Bronchial epithelial cell (primary cell): ENCODE measurements at places on chromosomes 2 and 18.

DNA sequence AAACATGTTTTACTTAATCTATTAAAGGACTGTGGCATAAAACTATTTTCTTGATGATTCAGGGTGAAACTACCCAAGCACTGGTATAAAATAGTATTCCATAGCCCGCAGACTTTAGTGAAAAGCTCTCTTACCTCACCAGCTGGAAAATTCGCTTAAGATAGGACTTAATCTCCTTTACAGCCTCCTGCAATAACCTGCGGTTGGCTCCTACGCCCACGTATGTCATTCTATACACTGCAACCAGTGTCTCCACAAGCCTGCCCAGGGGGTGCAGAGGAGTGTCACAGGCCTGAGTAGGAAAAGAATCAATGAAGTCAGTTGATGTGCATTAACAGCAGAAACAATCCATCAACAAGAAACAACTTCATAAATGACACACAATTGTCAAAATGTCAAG lies 11.3 kb upstream of the MPP4 start:
- no peak for DNase-seq

- peak; percentile 80 for DNase-seq
Observed at GRCh38 chr18:13500227-13500865, 226.0 kb downstream of the FAM210A start.

- peak; percentile 41 for DNase-seq
Observed at GRCh38 chr18:41745166-41746049, 209.6 kb upstream of the PIK3C3 start.

GRCh38 chr2:190882856-190883582 lies 2.4 kb downstream of the GLS start:
- DNase-seq: peak; percentile 35

DNA sequence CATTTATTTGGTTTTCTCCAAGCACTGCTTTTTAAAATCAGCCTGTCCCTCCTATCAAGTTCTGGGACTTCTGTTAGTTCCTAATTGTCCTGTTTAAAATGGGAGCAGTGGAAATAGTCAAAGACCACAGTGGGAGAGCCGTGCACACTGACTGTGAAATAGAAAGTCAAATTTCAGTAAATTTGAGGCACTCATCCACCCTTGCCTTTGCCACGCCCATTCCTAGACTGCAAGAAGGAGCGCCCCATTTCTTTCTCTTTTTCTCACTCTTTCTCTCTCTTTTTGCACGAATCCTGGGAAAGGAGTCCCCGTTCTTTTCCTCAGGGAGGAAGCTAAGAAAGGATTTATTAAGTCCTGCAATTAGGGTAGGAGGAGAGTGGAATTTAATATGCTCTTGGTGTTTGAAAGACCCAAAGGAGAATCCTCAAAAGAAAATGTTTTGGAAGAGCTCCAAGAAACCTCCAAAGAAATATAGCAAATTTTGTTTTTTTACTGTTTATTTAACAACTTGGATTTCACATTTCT lies 7.5 kb downstream of the COL6A3 start:
- DNase-seq: no peak

DNA sequence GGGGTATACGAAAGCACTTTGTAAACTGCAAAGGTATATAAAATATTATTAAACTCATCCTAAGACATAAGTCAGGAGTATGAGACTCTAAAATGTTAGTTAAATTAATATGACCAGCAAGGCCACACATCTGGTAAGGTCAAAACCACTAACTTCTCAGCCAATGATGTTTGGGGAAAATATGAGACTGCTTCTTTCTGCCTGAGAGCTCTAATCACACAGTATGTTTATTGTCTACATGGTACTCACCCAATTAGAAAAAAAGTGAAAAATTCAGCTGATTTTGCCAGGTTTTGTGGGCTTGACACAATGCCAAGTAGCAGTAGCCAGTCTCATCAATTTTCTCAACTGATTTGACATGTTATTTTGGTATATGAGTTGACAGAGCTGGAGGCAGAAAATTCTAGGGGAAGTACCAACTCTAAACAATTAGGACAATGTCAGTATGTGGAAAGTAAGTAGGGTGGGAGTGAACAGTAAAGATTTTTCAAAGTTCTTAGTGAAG lies 87.3 kb downstream of the ALK start:
- no peak for DNase-seq

DNA sequence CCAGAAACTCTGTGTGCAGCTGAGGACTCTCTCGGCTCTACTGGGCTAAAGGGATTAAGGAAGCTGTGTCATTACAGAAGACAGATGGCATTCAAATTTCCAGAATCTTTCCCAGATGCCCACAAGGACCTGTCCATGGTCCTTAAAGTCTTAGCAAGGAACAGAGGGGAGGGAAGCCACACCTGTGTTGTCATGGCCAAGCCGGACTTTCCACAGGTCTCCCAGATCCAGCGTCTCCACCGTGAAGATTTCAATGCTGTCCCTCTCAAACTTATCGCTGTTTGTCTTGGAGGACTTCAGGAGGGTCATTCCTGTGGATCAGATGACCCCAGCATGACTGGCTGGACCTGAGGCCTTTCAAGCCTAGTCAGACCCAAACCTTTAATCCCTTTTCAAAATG lies 114.5 kb downstream of the LOXHD1 start:
- DNase-seq: peak; percentile 20

GRCh38 chr18:12468445-12468844 lies 60.7 kb downstream of the PRELID3A start:
- no peak for DNase-seq

DNA sequence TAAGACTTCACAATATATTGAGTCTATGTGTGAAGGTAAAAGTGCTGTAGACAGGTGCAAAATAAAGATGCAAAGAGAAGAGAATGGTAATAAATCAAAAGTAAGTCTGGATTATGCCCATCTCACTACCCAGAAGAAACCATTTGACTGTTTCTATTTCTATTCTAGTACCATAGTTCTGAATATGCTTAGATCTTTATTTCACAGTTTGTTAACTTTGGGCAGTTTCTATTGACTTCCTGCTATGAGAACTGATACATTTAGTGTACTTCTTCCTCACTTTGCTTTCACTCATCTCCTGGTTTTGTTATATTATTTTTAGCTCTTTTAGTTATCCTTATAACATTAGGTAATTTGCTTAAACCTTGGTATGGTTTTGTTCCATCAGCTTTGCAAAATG lies 94.9 kb downstream of the HS1BP3 start:
- no peak for DNase-seq

GRCh38 chr18:27996801-27997272 lies 180.1 kb downstream of the CDH2 start:
- peak; percentile 81 for DNase-seq

DNA sequence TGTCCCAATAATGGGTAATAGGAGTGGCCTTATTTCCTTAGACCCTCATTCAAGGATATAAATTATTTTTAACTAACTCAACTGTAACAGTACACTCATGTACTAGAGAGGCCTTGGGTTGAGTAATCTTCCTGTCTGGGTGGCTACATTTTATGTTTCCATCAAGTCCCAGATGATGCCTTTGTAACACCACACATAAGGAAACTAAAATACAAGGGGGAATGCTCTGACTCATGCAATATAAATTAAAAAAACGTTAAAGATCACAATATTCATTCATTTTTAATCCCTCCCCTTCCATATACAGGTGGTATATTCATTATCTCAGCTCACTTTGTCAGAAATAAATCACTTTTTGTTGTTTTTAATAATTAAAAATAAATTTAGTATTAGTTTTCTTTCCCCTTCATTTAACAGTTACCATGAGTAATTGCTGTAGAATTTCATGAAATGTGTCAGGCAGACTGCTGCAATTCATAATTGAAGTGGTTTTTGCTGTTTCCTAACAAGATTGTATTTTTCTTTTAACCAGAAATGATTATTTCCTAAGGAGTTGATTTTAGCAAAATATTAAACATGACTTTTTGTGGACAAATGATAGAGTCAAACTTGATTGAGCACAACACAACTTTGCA lies 1403.6 kb downstream of the SUCLG1 start:
- peak; percentile 84 for DNase-seq

GRCh38 chr2:142038826-142039225 lies 92.0 kb downstream of the LRP1B start:
- DNase-seq: peak; percentile 4

- DNase-seq: no peak
Observed at GRCh38 chr2:168713325-168713724, 89.1 kb upstream of the NOSTRIN start.

GRCh38 chr2:118274841-118275510 lies 186.7 kb downstream of the INSIG2 start:
- DNase-seq: no peak

DNA sequence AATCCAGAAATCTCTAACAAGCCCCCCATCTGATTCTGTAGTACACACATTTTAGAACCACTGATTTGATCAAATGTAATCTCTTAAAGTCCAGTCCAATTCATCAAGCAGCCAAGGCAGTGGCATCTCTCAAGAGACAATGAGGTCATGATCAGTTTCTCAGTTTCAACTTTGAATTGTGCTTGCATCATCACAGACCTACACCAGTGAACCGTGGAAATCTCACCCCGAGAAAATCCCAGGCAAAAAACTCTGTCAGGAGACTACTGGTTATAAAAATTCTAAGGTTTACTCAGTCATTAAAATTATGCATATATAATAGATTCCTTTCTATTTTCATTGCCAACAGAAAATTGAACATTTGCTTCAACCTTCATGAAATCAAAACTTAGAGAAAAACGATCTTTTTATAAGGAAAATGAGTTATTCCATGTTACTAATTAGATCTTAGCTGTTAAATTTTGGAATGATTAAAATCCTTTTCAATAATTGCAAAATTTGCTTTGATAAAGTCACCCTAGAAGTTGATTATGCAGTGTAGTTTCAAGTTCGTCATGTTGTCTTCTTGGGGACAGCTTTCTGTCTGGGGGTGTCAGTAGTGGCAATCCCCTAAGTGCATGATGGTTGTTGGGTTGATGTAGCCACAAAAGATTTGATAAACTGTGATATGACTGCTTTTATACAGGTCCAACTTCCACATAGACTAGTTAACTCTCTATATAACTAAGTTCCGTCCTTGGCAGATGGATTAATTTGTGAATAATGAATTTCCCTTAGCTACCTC lies 235.0 kb downstream of the CAMKMT start:
- DNase-seq: no peak

DNA sequence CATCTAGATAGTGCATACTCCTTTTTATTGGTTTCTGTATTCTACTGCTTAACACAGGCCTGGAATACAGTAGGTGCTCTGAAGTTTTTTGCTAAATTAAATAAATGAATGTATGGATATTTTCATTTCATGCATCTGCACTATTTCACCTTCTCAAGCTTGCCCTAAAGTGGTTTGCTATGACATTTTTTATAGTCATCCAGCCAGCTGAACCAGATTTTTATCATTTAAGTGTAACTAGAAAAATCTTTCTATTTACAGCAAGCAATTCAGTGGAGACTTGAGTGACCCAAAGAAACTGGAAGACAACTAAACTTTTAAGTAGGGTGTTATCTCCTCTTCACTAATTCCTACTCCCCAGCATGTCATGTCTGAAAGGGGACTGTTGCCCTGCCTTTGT lies 354.9 kb downstream of the OSR1 start:
- DNase-seq: no peak

DNA sequence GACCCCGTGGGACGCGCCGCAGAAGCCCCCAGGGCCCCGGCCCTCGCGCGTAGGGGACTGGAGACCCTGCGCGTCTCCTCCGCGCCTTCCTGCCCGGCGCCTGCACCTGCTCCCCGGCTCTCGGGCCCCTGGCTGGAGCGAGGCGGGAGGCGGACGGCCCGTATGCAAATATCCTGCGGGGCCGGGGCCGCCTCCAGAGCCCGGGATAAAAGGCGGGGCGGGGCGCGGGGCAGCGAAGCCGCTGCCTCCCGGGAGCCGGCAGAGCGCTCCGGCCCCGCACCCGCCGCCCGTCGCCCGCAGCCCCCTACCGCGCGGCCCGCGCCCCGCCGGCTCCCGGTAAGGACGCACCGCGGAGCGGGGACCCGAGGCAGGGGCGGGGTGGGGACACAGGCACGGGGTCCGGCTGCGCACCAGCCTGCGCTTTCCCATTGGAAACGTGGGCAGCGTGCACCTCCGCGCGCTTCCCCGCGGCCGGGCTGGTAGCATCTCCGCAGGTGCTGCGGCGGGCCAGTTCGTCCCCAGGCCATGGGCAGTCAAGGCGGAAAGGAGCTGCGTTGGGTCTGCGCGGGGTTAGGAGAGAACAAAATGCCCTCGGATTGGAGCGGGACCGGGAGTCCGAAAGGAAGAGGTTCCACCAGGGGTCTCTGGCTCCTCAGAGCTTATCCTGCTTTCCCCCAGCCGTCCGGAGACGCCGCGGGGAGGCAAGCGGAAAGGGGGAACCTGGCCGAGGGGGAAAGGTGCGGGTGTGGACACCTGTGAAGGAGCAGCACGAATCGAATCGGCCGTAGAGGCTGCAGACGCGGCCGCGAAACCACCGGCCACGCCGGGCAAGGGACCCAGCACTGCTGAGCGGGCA lies at the start of gene ATP6V1C2:
Gene ATP6V1C2 (plus strand): TSS at position 235 of the 856 bp plus-strand sequence. CDS start 1,220 bp downstream, outside the sequence.
- DNase-seq: no peak

- DNase-seq: no peak
Observed at GRCh38 chr2:232466221-232466620, 10.3 kb downstream of the ALPI start.

- no peak for DNase-seq
Observed at GRCh38 chr18:22640281-22640842, 222.6 kb upstream of the CTAGE1 start.

- no peak for DNase-seq
Observed at GRCh38 chr2:239811806-239812560, 213.2 kb downstream of the NDUFA10 start.

DNA sequence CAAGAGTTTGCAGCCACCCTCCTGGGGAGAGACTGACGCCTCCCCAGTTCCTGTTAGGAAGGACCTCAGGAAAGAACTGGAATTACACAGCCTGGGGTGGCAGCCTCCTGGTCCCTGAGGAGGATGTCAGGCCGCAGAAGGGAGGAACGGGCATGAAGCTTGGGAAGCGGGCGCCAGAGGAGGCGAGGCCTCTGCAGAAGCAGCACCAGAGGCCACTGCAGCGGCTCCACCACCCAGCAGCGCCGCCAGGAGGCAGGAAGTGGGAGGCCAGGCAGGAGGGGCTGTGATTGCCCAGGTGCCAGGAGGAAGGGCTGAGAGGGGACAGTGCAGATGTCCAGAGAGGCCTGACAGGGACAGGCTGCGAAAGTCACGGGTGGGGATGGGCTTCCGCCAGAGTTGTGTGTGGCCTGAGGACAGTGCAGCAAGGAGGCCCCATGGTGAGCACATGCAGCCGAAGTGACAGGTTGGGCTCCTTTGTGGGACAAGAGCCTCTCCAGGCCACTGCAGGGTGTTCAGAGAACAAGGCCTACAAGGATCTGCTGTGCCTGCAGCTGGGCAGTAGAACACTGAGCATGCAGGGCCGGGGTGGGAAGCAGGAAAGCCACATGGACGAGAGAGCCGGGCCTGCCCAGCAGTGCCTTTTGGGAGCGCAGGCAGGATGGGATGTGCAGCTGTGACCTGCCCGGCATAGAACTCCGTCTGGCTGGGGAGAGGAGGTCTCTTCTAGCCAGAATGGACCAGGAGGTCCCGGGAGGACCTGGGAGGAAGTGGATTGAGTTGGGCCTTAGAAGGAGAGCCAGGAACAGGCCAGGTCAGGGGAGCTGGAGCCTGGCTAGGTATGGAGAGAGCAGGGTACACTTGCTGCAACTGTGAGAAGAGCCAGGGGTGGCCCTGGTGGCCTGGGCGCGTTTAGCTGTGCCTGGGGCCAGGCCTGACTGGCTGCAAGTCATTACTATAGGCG lies 39.1 kb upstream of the ALPP start:
- no peak for DNase-seq
